ENCODE measurements at places on chromosomes 4 and X.

- DNase-seq, result no peak
Measured at GRCh38 chr4:76960014-76960413, 10.5 kb downstream of the SEPTIN11 start.

GRCh38 chrX:65720381-65720964 lies 53.0 kb downstream of the MSN start:
- no peak for DNase-seq

DNA sequence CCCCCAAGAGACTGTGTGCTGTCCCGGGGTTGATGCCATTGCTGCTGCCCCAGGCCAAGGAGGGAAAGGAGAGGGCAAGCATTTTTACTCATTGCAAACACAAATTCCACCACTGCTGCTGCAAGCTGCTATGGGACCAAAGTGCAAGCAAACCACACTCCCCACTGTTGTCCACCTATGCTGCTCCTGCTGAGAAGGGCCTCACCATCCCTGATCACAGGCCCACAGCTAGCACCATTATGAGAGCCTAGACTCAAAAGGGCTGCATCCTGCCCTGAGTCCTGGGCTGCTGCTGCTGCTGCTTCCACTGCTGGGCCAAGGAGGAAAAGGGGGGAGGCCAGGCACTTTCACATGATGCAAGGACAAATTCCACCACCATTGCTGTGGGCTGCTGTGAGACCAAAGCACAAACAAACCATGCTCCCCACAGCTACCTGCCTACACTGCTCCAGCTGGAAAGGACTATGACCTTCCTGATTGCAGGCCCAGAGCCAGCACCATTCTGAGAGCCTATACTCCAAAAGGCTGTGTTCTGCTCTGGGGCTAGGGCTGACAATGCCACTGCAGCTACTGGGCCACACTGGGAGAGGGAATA lies 218.2 kb upstream of the ZCCHC13 start:
- DNase-seq, result no peak

DNA sequence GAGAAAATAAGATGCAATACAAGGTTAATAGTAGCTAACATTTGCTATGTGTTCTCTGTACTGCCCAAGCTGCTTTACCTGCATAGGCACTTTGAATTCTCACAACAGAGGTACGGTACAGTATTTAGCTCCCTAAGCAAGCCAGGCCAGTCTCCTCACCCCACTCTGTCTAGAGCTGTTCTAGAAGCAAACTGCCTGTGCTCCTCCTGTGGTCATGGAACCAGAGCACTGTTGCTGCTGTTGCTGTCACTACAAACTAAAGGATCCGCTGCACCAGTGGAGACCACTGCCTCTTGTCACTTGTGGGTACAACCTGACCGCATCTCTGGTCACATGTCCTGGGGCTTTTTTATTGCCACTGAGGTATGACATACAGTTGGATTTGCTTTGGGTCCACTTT lies 19.6 kb downstream of the ZNF330 start:
- no peak for DNase-seq

GRCh38 chr4:24042094-24042493 lies 152.2 kb upstream of the PPARGC1A start:
- DNase-seq, result no peak

- DNase-seq, result no peak
Measured at GRCh38 chr4:189420572-189420971, 520.1 kb upstream of the FRG1 start.

- no peak for DNase-seq
Measured at GRCh38 chr4:32169841-32170240, 1449.7 kb downstream of the PCDH7 start.

- DNase-seq, result no peak
Measured at GRCh38 chr4:106048250-106048971, 153.1 kb downstream of the NPNT start.

GRCh38 chrX:50827996-50828395 lies 14.0 kb upstream of the SHROOM4 start:
- no peak for DNase-seq

All from NCI-H2081 (cell line).